ENCODE measurements at places on chromosomes 1 and 21.
A peak's percentile ranks its signal among the peaks of the same experiment; 100 is the strongest.

- DNase-seq, result no peak
These were observed 171.3 kb downstream of the RERE start for GRCh38 chr1:8646189-8646588.

DNA sequence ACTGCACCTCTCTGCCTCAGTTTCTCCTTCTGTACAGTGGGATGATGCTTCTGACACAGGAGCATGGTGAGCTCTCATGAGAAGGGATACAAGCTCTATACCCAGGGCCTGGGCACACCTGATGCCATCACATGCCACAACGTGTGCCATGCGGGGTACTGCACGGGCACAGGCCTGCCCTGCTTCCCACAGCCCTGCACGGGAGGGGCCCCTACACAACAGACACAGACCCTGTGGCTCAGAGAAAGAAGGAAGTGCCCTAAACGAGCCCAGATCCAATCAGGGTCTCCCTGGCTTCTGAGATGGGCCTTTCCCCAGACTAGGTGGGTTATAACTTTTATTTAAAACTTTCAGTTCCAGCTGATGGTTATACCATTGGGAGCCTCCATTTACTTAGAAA lies 24.6 kb downstream of the C2CD2 start:
- no peak for DNase-seq

GRCh38 chr1:109655615-109656519 lies at the start of gene GSTM4:
GSTM4 (plus strand) TSS chr1:109656099; CDS start chr1:109656390, 291 bp downstream.
- DNase-seq, result peak; percentile 80

- peak; percentile 81 for DNase-seq
These were observed 1.3 kb downstream of the INAVA start for GRCh38 chr1:200895801-200896530.

DNA sequence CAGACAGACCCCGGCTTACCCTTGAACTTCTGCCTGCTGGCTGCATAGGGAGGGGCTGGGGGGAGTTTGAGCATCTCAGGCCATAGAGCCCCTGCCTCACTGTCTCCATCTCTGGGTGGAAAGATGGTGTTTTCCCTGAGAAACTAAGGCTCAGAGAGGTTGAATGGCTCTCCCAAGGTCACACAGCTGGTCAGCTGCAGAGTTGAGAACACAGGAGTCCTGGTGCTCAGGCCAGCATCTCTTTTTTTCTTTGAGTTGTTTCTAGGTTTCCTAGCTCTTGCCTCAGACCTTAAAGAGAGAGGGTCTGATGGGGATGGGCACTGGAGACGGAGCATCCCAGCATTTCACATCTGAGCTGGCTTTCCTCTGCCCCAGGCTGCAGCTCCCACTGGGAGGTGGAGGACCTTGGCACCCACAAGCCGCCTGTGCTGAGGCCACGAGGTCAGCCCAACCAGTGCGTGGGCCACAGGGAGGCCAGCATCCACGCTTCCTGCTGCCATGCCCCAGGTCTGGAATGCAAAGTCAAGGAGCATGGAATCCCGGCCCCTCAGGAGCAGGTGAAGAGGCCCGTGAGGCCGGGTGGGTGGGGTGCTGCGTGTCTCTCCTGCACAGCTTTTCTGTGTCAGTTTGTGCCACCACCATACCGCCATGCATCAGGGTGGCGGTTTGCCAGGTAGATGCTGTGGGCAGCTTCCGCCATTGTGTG lies 21.8 kb downstream of the PCSK9 start:
- DNase-seq, result no peak

DNA sequence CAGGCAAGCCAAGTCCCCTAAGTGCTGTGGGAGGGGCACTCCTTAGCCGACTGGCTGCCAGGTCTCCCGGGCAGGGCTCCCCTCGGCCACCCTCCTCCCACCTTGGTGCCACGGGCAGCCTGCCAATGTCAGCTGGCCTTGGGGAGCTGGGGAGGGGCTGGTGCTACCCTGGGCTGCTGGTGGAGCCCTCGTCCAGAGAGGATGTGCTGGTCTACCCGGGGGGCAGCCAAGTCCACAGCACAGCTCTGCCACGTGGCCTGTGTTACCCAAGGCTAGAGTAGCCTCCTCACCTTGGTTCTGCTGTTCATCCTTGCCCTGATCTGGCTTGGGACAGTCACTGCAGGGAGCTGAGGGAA lies 42.9 kb downstream of the CRYAA start:
- no peak for DNase-seq

DNA sequence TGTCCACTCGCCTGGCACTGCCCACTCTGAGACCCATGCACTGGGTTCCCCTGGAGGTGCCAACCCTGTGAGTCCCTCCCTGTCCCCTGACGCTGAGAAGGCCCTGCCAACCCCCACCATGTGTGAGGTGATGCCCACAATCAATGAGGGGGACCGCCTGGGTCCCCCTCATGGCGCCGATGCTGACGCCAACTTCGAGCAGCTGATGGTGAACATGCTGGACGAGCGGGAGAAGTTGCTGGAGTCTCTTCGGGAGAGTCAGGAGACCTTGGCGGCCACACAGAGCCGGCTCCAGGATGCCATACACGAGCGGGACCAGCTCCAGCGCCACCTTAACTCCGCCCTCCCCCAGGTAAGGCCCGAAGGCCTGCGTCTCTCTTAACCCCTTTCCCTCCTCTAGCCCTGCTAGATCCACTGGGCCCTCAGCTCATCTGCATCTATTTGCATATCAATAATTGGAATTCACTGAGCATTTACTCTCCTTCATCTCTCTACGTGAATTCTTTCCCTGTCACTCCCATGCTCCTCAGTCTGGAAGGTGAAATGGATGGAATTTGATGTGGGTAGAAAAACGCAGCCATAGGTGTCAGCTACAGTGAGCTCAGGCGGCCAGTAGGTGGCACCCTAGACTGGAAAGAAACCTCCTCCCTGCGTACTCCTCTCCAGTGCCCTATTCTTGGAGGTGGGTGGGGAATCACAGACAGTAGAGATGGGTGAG lies 12.8 kb downstream of the PPFIA4 start:
- DNase-seq, result peak; percentile 72

DNA sequence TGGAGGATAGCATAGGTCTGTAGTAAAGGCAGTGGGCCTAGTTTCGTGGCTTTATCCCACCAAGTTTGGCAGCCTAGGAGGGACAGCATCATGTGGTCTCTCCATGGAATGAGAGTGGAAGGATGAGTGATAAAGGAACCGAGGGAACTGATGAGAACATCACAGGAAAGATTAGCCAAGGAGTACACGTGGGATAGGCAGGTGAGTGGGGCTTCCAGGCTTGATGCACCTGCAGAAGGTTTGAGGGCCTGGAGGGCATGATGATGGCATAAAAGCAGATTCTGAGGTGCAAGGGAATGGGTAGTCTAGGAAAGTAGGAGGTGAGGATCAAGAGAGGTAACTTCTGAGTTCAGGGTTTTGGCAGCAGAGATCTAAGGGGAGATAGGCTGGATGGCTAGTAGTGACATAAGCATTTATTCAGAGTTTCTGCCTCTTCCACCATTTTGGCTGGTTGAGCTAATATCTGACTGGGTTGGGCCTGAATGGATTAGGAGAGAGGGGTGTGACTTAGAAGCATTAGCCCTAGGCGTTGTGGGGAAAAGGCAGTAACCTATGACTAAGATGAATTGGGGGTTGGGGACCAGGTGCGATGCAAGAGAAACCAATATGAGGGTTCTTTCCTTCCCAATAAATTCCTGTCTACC lies 9.1 kb downstream of the PTGFRN start:
- DNase-seq, result no peak

GRCh38 chr1:84086189-84086588 lies 57.9 kb upstream of the PRKACB start:
- no peak for DNase-seq

DNA sequence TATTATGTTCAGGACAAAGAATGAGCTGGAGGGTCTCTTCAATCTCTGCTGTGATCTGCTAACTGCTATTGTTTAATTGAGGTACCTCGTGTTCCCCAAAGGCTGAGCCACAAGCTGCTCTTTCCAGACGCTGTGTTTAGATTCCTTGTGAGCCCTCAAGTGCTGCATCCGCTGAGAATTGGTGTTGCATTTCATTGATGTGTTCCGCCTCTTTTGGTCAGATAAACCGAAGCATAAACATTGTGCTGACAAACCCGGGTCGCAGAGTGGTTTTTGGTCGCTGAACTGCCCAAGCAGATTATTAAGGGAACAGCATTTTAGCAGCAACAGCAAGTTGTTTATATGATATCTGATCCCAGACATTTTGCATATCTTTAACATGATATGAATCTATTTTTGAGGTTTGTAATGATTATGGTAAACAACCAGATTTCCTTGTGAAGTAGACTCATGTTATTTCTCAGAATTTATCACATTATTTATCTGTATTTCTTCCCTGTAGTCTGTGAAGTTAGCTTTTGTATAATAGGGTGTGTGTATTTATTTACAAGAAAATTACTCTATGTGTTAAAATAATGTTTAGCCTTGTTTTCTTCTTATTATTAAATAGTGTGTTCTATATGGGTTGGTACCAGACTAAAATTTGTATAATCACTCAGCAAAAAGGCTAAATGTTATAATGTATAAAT lies 217.2 kb upstream of the C1orf105 start:
- DNase-seq, result no peak

- no peak for DNase-seq
These were observed 177.7 kb downstream of the URB2 start for GRCh38 chr1:229803626-229804217.

DNA sequence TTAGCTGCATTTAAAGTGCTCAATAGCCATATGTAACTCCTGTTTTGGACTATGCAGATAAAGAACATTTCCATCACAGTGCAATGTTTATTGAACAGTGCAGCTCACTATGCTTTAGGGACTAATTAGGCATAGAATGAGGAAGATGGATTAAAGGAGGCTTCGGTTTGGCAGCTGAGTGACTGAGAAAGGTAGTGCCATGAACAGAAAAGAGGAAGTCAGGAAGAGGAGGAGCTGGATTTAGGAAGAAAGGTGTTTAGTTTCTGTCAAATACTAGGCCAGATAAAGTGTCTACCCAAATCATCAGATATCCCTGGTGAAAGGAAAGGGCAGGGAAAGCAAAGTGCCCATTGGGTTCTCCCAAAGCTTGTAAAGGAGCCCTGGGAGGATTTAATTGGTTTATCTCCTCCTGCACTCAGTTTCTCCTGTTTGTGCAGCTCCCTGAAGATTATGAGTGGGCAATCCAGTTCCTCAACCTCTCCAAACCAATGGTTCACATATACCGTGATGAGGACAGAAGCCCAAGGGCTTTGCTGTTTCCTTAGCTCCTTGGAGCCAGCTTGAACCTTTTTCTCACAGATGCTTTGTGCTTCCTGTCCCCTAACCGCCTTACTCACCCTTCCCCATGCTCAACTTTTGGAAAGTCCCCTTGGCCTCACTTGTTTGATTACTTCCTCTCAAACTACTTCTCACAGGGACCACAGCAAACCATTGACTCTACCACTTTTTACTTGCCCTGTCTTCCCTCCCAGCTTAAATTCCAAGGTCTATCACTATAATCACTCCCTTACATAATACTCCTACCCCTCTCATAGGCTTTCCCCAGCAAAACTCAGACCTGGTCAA lies 3.5 kb upstream of the RAP1A start:
- DNase-seq, result no peak

GRCh38 chr1:203481196-203481595 lies 5.6 kb downstream of the PRELP start:
- DNase-seq, result no peak

GRCh38 chr1:204924013-204924759 lies 53.5 kb downstream of the NFASC start:
- no peak for DNase-seq

DNA sequence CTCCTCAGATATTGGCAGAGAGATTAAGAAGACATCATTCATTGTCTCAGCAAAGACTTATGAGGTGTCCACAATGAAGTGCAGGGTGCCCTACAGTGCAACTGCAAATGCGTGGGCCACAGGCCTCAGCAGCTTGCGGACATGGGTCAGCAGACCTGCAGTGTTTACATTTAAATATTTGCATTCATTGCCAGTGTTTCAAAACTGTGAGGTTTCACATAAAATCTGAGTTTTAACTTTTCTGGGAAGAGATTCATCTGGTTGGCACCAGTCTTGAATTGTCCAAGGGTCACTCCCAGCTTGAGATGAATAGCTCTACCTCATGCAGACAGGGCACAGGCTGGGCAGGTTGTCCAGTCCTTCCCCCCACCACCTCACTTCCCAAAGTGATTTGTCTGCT lies 286.8 kb upstream of the DUSP10 start:
- DNase-seq, result no peak

GRCh38 chr1:162145280-162145965 lies 75.9 kb downstream of the NOS1AP start:
- no peak for DNase-seq

DNA sequence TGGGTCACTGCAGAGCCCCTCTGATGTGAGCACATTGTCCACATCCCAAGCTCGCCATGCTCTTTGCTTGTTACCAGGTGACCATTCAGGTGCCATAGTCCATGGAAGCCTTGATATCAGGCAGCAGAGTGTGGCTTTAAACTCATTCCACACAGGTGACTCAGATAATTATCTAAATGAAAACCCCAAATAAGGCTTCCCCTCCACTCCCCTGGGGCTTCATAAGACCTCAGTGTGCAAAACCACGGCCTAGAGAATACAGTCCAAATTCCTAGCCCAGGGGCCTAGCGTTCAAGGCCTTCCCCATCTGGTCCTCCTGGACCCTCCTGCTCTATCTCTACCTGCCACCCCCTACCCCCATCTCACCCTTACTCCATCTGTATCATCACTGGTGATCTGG lies 97.1 kb downstream of the ARHGEF10L start:
- DNase-seq, result no peak

- no peak for DNase-seq
These were observed 33.2 kb upstream of the CDC42BPA start for GRCh38 chr1:227351443-227351842.

DNA sequence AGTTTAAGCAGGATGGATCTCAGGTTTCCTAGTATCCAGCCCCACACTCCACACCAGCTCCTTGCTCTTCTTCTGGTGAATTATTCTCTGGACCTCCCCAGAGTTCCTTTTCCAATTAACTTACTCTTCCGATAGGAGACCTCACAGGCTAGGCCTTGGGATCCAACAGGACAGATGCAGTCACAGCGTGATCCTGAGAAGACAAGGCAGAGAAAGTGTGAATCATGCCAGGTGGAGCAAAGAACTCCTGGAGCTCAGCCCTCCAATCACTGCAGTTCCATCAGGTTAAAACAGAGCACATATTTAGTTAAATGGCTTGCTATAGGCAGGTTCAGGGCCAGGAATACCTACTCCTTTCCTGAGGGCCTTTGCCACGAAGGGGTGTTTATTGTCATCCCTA lies 34.1 kb downstream of the C8B start:
- no peak for DNase-seq

DNA sequence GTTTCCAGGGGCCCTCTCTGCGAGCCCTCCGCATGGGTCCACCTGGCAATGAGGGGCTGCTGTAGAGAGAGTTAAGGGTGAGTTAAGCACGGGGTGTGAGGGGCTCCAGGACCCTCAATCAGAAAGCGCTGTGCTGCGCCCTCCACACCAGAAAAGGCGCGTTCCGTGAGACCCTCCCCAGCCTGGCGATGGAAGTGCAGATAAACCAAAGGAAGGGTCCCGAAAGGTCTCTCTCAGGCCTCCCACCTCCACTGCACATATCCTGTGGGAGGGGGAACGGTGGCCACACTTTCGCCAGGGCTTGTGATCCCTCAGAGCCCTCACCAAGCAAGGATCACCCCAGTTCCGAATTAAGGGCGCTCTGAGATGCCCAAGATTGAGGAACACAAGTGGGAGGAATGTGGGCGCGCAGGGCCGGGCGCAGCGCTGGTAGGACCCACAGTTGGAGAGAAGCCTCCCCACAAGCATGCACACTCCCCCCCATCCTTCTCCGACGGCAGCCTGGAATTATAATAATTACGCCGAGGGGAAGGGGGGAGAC lies 1.1 kb downstream of the WNT3A start:
- DNase-seq, result no peak

GRCh38 chr1:171769171-171769570 lies 12.3 kb upstream of the METTL13 start:
- DNase-seq, result no peak

GRCh38 chr1:55702064-55702463 lies 486.9 kb upstream of the USP24 start:
- DNase-seq, result peak; percentile 7

- DNase-seq, result peak; percentile 81
These were observed 4.6 kb downstream of the COL9A2 start for GRCh38 chr1:40312238-40313205.
